ENCODE measurements at places on chromosomes 1 and 21.

GRCh38 chr1:204079608-204079999 is 6.7 kb downstream of the SOX13 start:
- H3K36me3 ChIP-seq, result no peaks in the 10 kb centered on the region
- H3K27ac ChIP-seq, result peak overlapping the region; percentile 59
- peak overlapping the region; percentile 47 for H3K4me3 ChIP-seq
- DNase-seq, result no peak
- no peaks in the 10 kb centered on the region for H3K27me3 ChIP-seq
- H3K4me1 ChIP-seq, result peaks cover 26% of the 10 kb centered on the region

GRCh38 chr1:160162931-160163330 is 11.5 kb downstream of the ATP1A4 start:
- no peak overlapping the region for H3K4me3 ChIP-seq
- no peaks in the 10 kb centered on the region for H3K27me3 ChIP-seq
- peaks cover 21% of the 10 kb centered on the region for H3K4me1 ChIP-seq
- DNase-seq, result no peak

DNA sequence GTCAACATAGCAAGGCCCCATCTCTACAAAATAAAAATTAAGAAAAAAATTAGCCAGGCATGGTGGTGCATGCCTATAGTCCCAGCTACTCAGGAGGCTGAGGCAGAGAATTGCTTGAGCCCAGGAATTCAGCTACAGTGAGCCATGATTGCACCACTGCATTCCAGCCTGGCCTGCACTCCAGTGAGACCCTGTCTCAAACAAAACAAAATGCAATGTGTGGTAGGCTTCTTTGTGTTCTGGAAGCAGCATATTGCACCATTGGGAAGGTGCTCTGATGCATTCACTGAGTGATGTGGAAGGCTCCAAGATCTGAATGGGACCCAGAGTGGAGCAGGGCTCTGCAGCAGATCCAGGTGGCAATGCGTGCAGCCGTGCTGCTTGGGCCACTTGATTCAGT is 99.6 kb upstream of the COG2 start:
- H3K27me3 ChIP-seq, result no peaks in the 10 kb centered on the region
- H3K4me1 ChIP-seq, result no peaks in the 10 kb centered on the region
- H3K36me3 ChIP-seq, result no peaks in the 10 kb centered on the region
- no peak overlapping the region for H3K4me3 ChIP-seq

- H3K4me3 ChIP-seq, result no peak overlapping the region
- no peaks in the 10 kb centered on the region for H3K27me3 ChIP-seq
- no peaks in the 10 kb centered on the region for H3K36me3 ChIP-seq
- peaks cover 11% of the 10 kb centered on the region for H3K4me1 ChIP-seq
- H3K27ac ChIP-seq, result no peak overlapping the region
- DNase-seq, result no peak
Observed at GRCh38 chr1:200875416-200875815, 2.6 kb downstream of the GPR25 start.

DNA sequence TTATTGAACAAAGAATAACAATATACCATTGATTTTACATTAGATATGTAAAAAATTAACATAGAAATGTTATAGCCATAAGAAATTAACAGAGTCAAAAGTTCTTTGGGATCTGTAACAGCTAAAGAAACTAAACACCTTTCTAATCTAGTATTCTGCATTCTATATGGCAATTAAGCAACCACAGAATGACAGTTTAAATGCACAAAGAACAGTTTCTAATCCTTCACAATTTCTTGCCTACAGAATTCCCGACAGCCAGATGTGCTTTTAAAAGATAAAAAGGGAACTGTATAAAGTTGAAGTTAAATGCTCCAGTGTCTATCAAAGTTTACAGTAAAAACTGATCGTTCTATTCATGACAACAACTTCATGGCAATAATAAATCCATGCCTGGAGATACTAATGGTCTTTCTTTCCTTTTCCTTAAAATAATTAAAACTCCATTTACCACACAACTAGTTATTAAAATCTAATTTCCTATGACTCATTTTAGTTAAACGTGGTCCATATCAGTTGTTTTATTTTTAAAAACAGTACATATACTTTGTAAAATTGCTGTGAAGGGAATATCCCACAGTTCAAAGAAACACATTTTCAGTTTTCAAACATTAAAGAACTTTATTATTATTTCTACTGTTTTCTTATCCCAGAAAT is 110.2 kb downstream of the EIF4G3 start:
- no peaks in the 10 kb centered on the region for H3K4me1 ChIP-seq
- no peaks in the 10 kb centered on the region for H3K36me3 ChIP-seq
- no peak overlapping the region for H3K4me3 ChIP-seq

- no peaks in the 10 kb centered on the region for H3K27me3 ChIP-seq
- no peak for DNase-seq
- no peak overlapping the region for H3K4me3 ChIP-seq
- no peak overlapping the region for H3K27ac ChIP-seq
- no peaks in the 10 kb centered on the region for H3K36me3 ChIP-seq
Observed at GRCh38 chr21:21412096-21412495, 413.9 kb downstream of the NCAM2 start.

GRCh38 chr1:1069711-1070676 is 4.1 kb downstream of the RNF223 start:
- H3K4me3 ChIP-seq, result peak overlapping the region; percentile 74
- H3K27me3 ChIP-seq, result no peaks in the 10 kb centered on the region
- H3K36me3 ChIP-seq, result no peaks in the 10 kb centered on the region
- DNase-seq, result no peak
- no peaks in the 10 kb centered on the region for H3K4me1 ChIP-seq

DNA sequence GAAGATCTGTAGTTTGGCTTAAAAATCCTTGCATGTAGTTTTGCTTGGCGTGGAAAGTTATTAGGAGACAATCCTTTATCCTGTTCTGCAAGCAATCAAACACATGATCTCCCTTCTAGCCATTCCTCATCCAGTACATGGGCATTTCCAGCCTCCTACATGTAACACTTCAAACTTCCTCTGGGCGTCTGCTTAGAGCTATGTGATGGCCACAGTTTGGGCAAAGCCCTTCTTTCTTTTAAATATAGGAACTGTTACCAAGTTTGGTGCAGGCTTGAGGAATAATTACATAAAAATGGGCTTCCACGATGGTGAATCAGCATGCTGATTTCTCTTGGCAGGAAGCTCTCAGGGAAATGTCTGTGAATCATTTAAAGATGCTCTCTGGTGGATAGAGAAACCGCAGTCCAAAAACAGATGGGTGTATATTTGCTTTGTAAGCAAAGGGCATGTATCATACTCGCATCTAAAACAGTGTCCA is 176.9 kb upstream of the FMN2 start:
- H3K4me1 ChIP-seq, result no peaks in the 10 kb centered on the region
- no peak for DNase-seq
- no peak overlapping the region for H3K27ac ChIP-seq
- H3K4me3 ChIP-seq, result no peak overlapping the region

DNA sequence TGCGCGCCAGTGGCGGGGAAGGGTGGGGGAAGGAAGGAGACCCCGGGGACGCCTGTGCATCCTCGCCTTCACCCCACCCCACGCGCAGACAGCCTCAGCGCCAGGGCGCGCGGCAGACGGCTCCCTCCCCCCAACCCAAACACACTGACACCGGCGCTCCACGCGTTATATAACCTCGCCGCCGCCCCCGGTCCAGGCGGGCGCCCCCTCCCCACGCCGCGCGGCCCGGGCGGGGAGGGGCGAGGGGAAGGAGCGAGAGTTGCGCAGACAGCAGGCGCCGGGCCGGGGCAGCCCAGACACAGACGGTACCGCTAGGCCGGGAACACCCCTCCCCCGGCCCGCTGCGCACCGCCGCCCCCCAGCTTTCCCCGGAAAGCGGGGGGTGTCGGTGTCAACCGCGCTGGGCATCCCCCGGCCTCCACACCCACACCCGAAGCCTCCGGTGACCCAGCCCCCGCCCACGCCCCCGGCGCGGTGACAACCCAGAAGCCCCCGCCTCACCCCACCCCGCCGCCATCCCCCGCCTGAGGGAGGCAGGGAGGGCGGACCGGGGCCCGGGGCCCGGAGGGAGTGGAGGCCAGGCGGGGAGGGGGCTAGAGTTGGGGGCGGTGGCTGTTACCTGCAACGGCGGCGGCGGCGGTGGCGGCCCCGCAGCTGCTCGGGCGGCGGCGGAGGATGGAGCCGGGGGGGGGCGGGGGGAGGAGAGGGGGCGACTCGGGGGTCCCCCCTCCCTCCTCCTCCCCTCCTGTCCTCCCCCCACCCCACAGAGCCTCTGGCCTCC is 432 bp downstream of the AKT3 start:
- H3K4me1 ChIP-seq, result peaks cover 19% of the 10 kb centered on the region
- DNase-seq, result peak; percentile 7
- no peaks in the 10 kb centered on the region for H3K36me3 ChIP-seq
- H3K27me3 ChIP-seq, result no peaks in the 10 kb centered on the region
- peak overlapping the region; percentile 96 for H3K27ac ChIP-seq

DNA sequence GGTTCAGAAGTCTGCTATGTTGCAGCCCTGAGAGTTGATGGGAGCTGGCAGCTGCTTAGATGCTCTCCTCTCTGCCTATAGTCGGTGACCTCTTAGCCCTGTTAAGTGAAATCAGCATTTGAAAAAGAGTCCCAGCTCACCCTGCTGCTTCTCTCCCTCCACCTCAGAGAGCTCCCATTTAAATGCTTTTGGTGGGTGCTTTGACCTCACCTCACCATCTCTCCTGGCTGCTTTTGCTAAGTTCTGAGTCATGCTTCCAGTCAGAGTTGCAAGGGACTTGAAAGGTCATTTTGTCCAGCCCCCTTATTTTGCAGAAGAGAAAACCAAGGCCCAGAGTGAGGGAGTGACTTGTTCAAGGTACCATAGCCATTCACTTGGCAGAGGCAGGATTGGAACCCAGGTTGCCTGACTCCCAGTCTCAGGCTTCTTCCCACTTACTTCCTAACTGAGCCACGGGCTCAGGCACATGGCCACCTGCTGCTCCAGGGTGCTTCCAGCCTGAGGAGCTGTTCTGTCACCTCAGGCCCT is 3.3 kb downstream of the MAPKAPK2 start:
- H3K36me3 ChIP-seq, result no peaks in the 10 kb centered on the region
- H3K4me1 ChIP-seq, result peaks cover 58% of the 10 kb centered on the region
- DNase-seq, result no peak
- peak overlapping the region; percentile 99 for H3K27ac ChIP-seq
- peak overlapping the region; percentile 83 for H3K4me3 ChIP-seq

DNA sequence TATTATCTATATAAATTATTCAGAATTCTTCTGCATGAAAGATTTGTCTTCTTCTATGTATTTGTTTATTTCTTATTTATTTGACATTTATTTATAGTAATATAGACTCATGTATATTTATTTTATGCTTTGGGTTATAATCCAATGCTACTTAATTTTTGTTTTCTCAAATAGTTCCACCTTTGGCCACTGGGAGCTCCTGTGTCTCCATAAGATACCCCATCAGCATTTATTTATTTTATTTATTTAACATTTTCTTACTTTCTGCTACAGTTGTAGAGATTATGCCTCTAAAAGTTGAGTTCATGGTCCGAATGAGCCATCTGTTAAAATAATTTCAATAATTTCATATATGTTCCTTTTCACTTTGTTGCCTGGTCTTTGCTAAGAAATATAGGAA is 289.4 kb downstream of the ADGRL2 start:
- no peak for DNase-seq
- no peaks in the 10 kb centered on the region for H3K4me1 ChIP-seq
- no peaks in the 10 kb centered on the region for H3K27me3 ChIP-seq
- no peak overlapping the region for H3K27ac ChIP-seq
- H3K4me3 ChIP-seq, result no peak overlapping the region

GRCh38 chr21:14988760-14989159 is 76.0 kb downstream of the NRIP1 start:
- no peaks in the 10 kb centered on the region for H3K4me1 ChIP-seq
- H3K27ac ChIP-seq, result no peak overlapping the region

DNA sequence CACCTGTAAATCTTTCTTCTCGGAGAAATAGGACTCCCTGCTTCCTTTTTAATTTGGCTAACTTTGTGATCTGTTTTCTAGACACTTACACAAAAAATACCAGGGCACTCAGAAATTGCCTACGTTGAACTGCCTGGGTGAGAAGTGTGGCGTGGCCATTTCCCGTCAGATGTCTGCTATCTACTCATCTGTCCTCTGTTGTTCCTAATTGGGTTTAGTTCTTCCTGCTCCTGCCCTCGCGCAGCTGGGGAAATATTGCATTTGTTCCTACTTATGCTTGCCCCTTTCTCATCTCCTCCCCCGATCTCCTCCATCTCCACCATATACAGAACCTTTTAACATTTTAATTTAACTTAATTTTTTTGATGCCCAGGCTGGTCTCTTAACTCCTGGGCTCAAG is 55.1 kb downstream of the CD58 start:
- no peaks in the 10 kb centered on the region for H3K27me3 ChIP-seq
- peaks cover under 1% of the 10 kb centered on the region for H3K4me1 ChIP-seq
- H3K36me3 ChIP-seq, result no peaks in the 10 kb centered on the region
- H3K27ac ChIP-seq, result peak overlapping the region; percentile 50
- H3K4me3 ChIP-seq, result no peak overlapping the region
- no peak for DNase-seq

DNA sequence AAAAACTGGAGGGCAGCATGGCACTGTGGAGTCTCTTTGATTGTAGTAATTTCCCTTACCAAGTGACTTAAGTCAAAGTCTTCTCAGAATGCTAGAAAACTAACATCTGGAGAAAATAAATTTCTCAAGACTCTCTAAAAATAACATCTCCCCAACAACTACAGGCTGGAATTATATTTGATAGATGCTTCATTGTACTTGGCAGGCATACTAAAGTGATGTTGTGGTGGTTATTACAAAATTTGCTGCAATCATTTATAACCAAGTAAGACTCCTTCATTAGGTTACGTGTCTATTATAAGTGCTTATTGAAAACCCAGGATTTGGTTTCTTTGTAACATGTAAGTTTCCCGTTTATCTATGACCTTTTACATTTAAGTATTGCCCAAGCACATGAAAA is 132.9 kb upstream of the NRIP1 start:
- H3K36me3 ChIP-seq, result no peaks in the 10 kb centered on the region
- H3K27ac ChIP-seq, result no peak overlapping the region
- no peak overlapping the region for H3K4me3 ChIP-seq
- H3K27me3 ChIP-seq, result no peaks in the 10 kb centered on the region

DNA sequence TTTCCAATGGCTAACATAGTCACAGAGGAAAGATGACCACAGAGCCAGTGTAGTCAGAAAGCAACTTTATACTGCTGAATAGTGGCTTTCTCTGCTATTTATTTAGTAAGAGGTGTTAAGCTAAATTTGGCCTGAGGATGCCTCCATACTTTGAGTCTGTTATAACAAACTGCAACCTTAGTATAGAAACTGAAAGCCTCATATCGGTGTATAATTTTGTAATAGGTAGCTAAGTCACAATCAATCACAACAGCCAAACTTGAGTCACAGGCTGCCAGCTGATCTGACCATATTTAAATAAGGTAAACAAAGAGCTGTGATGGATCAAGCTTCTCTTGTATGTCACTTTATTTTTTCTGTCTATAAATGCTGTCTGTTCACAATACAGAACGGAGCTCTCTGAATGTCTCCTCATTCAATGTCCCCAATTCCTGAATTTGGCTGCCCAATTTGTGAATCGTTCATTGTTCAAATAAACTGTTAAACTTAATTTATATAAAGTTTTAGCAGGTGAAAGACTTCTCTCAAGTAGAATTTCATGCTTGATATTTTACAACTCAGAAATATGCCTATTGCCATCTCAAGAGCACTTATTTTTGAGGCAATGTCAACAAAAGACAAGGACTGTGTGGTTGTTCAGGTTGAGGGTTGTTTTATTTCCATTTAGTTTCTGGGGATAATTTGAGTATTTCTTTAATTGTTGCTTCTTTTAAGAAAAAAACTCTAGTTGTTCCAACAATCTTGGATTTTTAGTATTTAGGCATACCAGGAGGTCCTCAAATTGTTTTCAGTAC is 339.7 kb upstream of the B3GALT2 start:
- no peaks in the 10 kb centered on the region for H3K27me3 ChIP-seq
- H3K4me3 ChIP-seq, result no peak overlapping the region
- DNase-seq, result no peak
- no peaks in the 10 kb centered on the region for H3K4me1 ChIP-seq
- H3K27ac ChIP-seq, result no peak overlapping the region
- H3K36me3 ChIP-seq, result no peaks in the 10 kb centered on the region

All from thoracic aorta (tissue), 2 donors.